CD4-positive, alpha-beta T cell treated with Interleukin-12 subunit alpha and Interleukin-12 subunit beta, for 1 hour (primary cell): ENCODE measurements at places on chromosomes 16 and 17.

DNA sequence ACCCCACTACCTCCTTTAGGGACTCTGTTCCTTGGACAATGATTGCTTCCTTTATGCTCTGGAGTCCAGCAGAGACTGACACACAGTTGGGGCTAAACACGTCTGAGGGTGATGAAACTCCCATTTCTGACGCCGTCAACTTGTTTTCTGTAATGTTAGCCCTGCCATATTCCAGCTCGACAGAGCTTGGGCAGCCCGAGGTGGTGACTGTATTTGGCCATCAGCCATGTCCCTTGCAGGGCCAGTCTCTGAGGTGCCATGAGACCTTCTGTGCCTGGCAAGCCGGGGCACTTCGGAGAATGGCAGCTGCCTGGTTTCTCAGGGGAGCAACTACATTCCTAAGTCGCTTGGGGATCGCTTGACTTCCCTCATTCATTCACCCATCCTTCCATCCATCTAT is 278.9 kb upstream of the TNRC6C start:
- no peak for DNase-seq

GRCh38 chr17:82041144-82041814 is 3.8 kb upstream of the DCXR start:
- DNase-seq: no peak

DNA sequence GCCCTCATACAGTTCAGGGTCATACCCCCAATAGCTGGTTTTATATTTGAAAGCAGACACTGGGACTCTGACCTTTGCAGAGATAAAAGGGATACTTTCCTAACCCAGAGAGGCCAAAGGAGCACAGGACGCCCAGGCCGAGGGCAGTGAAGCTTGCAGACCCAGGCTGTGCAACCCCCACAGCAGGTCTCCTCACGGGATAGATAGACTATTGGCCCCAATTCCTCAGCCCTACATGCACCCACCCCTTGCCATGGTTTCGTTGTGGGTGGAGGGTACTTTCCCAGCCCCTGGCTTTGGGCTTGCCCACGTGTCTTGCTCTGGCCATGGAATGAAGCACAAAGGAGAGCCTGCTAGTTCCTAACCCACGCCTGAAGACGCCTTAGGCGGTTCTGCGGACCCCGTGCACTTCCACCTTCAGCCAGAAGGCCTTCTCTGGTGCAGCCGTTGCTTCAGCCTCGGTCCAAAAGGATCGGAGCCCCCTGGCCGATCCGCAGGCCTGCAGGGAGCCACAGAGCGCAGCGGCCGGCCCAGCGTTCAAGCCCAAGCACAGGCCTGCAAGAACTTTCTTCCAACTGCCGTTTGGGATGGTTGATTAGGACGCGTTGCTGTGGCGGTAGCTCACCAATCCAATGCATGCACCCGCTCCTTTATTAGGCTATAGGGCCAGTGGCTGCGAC is 9.8 kb upstream of the BRCA1 start:
- no peak for DNase-seq

DNA sequence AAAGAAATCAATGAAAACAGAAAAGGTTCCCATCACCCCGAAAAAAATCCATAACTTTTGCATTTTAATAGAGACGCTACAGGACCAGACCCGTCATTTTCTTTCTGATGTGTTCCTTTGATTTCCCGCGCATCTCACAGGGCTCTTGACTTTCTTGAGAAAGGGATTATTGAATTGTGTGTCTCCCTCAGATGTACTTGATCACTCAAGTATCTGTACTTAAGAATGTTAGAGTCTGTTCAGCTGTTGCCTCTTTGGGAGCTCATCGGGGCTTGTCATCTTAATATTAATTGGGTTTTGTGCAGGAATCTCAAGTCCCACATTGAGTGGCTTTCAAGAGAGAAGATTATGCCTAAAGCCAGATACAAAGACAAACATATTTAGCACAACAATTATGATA is 606.4 kb upstream of the SALL1 start:
- no peak for DNase-seq

DNA sequence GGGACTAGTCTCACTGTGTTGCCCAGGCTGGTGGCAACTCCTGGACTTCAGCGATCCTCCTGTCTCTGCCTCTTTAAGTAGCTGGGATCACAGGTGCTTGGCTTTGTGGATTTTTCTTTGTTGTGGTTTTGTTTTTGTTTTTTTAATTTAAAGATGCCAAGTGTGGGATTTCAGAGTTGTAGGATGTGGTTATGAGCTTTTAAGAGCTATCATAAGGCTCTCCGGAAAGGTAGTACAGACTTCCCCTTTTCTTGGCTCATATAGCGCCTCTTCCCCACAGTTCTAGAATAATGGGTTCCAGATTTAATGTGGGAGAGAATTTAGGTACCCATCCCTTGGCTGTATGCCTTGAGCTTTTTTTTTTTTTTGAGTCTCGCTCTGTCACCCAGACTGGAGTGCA is 17.1 kb downstream of the AKAP1 start:
- no peak for DNase-seq

DNA sequence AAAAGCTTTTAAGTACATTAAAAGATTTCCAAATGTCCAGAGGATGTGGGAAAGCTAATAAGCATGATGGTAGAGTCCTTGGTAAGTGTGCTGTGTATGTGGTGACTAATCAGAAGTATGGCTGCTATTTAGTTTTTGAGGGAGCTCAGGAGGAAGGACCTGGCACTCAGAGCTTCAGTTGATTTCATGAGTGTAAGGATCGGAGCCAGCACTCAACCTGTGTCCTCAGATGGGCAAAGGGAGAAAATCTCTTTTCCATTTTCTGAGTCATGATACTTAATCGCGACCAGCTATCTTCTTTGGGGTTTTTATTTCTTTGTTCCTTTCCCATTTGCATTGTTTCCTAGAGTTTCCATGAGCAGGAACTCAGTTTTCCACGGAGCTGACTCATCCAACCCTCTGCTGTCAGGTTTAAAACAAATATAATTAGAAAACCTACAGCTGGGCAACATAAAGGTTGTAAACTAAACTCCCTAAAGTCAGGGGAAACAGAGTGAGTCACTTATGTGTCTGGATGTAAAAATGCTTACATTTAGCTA is 125.4 kb downstream of the MAP2K6 start:
- no peak for DNase-seq

DNA sequence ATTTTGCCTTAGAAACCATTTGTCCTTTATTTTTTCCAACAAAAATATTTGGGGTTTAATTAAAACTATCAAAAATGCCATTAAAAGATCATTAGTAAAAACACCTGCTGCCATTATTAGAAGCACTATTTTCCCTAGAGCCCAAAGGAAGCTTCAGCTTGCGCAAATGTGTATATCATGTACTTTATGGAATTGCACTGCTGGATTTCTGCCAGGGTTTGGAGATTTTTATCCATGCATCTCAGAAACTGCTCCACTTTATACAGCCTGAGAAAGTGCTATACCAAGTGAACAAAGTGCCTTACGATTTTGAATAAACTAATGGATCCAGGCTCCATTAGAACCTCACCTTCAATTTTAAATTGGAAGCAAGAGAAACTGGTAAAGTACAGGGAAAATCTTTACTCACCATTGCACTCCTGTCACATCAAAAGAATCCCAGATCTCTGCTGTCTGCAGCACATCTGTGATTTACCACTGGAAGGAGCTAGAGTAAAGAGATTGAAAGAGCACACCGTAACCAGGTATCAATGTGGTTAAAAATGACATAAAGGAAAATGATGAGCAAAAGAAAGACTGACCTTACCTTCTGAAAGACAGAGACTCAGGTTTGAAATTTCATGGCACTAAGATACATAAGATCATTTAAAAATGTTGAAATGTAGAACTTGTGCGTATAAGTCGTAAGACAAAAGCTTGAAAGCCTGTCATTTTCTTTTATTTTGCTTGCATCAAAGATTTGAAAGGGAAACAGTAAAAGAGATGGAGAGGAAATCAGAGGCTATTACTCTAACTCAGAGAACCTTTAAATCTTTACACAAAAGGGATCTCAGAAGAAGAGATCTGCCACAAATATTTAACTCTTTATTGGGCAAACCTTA is 678.1 kb upstream of the GOT2 start:
- DNase-seq: no peak
